ENCODE measurements at places on chromosomes 13 and 19.

DNA sequence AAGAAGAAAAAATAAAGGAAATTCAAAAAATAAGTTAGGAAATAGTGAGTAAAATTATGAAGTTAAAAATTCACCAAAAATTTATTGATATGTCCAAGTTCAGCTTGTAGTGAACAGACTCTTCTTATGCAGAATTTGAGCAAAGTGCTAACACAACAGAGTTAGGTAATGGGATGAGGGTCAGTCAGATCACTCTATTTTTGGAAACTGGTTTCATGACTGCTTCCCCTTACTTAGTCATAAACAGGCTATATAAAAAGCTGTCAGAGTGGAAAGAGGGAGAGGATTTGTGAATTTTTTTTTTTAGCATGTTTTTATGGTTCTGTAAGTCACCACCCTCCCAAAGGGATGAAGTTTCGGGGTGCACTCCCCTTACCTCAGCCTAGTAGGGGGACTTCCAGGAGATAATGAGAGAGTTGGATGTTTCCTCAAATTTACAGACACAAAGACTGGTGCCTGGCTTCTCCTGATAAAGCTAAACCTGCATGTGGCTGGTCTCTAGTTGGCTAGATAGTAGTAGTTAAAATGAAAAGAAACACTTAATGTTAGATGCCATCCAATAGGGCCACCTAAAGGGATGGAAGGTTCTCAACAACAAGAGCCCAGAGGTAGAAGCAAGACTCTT lies 4.5 kb downstream of the CPB2 start:
- DNase-seq: peak; percentile 8

DNA sequence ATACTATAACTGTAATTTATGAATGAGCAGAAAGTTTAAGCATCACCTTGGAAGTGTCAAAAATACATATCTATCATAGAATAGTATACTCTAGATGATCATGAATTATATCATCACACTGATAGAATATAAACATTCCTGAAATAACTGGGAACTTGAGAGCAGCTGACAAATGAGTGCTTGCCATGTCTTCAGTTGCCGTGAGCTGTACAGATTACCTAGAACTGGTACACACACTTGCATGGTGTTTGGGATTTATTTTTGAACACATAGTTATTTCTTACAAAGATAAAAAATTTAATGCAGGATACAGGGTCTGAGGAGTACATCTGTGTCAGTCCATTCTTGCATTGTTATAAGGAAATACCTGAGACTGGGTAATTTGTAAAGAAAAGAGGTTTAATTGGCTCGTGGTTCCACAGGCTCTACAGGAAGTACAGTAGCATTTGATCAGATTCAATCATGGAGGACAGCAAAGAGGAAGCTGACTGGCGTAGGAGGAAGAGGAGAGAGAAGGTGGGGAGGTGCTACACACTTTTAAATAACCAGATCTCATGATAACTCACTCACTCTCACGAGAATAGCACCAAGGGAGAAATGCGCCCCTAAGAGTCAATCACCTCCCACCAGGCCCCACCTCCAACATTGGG lies 60.4 kb upstream of the MBNL2 start:
- DNase-seq: no peak

- peak; percentile 41 for DNase-seq
Observed at GRCh38 chr13:31747966-31748365, 8.6 kb downstream of the RXFP2 start.

DNA sequence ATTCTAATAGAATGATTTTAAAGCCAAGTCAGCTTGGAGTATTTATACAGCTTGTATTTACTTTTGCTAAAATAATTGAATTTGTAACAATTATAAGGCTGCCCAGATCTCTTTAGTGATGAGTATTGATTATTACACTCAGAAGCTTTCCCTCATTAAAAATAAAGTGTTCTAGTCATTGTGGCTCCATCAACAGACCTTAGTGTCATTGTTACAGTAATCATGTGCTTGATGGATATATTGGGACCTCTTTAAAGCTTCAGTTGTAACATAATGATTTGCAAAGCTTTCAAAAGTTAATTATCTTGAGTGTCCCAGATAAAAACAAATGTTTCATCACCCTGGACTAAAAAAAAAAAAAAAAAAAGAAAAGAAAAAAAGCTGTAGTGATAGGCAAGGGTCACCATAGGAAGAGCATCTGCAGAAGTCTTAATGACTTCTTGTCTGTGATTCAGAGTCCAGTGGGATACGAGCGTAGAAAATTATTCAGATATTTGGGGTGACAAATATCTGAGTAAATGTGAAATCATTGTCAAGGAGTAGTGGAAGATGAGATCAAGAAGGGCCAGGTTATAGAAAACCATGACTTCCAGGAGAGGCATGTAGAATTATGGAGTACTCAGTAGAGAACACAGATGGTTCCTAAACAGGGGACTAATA lies 369.6 kb downstream of the DCT start:
- DNase-seq: no peak

- no peak for DNase-seq
Observed at GRCh38 chr19:10603084-10603872, 16.2 kb upstream of the AP1M2 start.

DNA sequence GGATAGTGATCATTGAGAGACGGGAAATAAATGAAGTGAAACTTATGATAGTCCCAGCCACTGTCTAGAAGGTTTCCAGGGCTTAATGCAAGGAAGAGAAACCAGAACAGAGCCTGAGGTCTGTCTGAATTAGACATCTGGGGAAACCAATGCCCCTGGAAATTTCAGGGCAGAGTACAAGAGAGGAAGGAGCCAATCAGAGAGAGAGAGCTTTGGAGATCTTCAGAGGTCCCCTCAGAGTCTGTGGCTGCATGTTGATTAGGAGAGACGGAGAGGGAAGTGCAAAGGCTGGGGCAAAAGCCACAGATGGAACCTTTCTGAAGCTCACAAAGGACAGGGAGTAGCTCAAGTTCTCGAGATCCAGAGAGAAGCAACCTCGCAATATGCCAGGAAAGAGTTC lies 378.0 kb downstream of the DNAJC15 start:
- DNase-seq: no peak

GRCh38 chr19:4593409-4593851 lies 33.9 kb upstream of the SEMA6B start:
- DNase-seq: peak; percentile 42

DNA sequence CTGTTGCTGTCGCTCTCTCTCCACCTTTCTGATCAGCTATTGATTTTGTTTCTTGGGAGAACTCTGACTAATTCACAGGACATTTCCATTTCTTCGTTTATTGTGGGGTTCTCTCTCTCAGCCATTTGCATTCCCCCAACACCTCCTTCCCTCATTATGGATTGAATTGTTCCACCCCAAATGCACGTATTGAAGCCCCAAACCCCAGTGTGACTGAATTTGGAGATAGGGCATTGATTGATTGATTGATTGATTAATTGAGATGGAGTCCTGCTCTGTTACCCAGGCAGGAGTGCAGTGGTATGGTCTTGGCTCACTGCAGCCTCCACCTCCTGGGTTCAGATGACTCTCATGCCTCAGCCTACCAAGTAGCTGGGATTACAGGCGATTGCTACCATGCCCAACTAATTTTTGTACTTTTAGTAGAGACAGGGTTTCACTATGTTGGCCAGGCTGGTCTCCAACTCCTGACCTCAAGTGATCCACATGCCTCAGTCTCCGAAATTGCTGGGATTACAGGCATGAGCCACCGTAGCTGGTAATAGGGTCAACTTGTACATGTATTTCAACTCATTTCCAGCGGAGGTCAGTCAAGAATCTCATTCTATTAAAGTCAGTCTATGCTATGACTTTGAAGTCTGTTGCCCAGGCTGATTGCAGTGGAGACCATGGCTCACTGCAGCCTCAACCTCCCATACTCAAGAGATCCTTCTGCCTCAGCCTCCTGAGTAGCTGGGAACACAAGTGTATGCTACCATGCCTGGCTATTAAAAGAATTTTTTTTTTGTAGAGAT lies 13.6 kb downstream of the NFILZ start:
- DNase-seq: no peak

- peak; percentile 84 for DNase-seq
Observed at GRCh38 chr19:35643255-35644205, 2.0 kb downstream of the ETV2 start.

DNA sequence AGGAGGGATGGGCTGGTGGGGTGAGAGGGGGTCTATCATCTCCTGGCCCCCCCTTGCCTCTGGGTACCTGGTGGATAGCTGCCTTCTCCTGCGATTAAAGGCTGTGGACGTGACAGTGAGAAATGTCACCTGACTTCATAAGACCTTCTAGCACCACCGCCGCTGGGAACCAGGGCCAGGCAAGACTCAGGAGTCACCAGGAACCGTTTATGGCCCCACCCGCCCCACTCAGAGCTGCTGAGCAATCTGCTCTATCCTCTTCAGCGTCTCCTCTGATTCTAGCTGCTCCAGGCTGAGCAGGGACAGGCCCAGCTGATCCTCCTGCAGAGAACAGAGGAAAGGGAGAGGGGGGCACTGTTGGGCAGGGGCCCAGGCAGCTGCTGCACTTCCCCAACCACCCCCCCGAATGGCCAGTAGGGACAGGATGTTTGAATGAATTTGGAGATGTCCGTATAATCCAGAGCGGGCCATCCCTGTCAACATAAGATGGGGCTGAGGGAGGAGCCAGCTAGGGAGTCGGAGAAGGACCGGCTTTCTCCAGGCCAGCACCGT lies 10.9 kb downstream of the KLC3 start:
- no peak for DNase-seq

DNA sequence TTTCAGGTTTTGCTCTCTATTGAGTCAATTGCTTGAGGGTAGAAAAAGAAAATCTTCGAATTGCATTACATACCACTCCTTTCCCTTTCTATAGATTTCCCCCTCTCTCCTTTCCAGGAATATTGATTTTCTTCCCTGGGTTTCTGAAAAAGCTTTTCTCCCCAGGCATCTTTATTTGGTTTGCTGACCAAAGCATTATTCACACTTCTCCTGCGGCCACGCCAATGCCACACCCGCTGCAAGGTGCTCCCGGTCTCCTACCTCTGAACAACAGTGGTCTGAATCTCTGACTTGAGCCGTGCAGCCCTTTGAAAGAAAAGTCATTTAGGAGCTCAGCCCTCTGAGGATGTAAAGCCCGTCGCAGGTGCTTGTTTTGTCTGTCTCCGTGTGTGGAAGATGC lies 350.9 kb upstream of the TMTC4 start:
- no peak for DNase-seq

GRCh38 chr19:57016491-57016890 lies 103.3 kb upstream of the USP29 start:
- no peak for DNase-seq

DNA sequence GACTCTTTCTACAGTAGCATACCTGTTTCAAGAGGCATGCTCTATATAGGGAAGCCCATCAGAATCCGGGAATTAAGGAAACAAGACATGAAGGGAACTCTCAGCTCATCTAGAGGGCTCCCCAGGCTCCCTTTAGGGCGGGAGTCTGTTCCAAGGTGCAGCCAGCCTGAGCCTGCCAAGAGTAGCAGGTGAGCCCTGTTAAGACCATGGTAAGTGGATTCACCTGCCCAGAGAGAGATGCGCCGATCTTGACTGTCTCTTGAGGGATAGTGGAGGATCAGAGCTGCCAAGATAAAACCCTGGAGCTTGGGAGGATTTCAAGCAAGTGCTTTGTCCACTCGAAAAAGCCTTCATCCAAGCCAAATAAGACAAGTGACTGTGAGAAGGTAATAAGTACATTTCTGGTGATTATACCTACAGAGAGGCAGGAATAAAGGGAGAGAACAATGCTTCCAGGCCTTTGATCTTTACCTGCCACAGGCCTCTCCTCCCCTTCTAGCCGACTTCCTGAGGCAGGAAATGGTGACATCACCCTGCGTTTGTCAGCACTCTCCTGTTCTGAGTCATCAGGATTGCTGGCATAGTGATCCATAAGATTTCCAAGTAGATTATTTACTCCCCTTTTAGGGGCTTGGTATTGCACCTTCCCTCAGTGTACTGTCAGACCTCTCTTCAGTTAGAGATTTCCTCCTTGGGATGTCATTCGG lies 31.5 kb downstream of the KLF5 start:
- peak; percentile 81 for DNase-seq

GRCh38 chr19:11447347-11448262 lies 12.2 kb downstream of the PRKCSH start:
- no peak for DNase-seq
